ENCODE measurements at places on chromosomes 2 and 18.

DNA sequence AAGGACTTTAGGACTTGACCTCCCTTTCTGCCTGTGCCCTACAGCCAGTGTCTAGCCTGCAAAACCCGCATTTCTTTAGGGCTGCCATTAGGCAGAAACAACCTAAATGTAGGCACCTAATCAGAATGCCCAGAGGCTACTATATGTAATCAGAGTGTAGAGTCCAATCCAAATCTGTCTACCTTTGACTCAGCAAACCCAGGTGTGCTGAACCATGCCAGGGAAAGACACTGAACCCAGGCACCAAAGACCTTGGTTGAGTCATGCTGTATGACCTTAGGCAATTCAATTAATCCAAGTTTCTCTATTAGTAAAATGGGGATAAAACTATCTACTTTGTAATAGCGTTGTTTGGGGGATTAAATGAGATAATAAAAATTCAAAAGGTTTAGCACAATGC, 20.7 kb downstream of the CAPN14 start:
- no peak for DNase-seq

DNA sequence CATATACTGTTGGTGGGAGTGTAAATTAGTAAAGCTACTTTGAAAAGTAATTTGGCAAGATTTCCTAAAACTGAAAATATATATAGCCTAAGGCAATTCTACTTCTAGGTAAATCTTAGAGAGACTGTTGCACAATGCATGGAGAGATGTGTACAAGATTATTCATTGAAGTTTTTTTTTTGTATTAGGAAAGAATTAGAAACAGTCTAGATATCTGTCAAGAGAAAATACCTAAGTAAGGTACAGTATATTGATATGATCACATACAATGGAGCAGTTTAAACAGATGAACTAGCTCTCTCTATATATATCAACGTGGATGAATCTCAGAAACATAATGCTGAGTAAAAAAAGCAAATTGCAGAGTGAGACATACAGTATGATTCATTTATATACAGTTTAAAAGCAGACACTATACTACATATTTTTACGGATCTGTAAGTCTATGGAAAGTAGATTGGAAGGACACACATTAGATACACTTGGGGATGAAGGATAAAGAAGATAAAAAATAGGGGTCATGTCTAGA, 59.3 kb upstream of the ACVR1 start:
- no peak for DNase-seq

DNA sequence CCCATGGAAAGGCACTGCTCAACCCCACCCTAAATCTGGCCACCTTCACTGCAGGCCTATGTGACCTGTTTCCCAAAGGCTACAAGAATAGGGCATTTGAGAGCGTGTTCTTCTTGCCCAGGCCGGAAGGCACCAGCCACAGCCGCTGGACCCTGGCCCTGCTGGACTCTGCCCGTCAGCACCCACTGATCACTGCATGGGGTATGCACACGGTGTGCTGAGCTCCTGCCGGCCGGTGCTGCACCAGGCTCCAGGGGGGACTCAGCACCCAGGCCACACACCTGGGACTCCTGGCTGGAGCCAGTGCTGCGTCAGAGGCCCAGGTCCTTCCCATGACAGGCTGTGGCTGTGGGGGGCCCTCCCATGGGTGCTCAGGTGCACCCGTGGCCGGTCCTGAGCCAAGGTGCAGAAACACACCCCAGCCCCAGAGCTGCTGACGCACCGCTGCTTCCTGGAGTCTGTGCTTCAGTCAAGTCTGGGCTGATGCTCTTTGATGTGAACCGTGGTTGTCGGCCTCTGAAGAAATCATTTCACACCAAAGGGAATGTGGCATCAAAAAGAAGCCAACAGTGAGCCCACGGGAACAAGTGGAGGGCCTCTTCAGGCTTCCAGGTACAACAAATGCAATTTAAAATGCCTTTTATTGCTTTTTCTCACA, 6.5 kb downstream of the KCNG2 start:
- no peak for DNase-seq

DNA sequence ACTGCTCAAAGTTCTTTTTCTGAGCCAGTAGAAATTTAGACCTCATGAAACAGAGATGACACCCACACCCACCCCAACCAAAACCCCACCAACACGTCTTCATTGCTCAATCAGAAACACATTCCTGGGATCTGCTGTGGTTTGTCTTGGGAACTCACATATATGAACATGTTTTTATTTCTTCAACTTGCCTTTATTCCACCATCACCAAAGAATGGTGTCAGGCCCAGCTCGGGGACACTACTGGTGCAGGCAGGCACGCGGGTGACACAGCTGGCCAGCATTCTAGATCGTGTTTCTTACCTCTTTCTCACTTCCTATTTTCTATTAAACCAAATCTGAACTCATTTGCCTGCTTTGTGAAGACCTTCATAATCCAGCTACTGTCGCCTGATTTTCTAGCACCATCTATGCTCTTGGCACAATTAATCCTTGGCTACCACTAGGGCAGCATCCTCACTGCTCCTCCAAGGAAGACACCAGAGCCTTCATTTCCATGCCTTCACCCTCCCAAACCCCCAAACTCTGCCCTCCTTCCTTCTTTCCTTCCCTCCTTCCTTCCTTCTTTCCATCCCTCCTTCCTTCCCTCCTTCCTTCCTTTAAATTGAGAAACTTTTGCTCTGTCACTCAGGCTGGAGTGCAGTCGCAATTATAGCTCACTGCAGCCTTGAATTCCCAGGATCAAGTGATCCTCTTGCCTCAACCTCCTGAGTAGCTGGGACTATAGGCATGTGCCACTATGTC, 157.1 kb downstream of the BCL2 start:
- DNase-seq = no peak

- no peak for DNase-seq
These were observed 20.7 kb downstream of the SFT2D3 start for GRCh38 chr2:127721978-127722355.

DNA sequence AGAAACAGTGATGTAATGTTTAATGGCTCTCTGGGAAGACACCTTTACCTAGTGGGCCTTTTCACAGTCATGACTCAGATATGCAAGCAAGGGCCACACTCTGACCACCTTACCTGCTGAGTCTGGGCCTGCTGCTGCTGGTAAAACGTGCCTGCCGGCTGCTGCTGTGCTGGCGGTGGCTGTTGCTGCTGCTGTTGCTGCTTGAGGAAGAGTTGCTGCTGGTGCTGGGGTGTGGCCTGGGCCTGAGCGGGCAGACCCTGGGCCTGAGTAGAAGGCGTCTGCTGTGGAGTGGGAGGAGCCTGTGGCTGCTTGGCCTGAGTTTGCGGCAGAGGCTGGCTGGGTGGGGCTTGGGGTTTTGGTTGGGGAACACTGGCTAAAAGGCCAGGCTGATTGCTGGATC, 81.6 kb upstream of the NFU1 start:
- no peak for DNase-seq

- no peak for DNase-seq
These were observed 209.8 kb downstream of the BCL2 start for GRCh38 chr18:63109802-63110201.

- DNase-seq = no peak
These were observed 4.7 kb downstream of the UGT1A1 start for GRCh38 chr2:233764761-233765160.

DNA sequence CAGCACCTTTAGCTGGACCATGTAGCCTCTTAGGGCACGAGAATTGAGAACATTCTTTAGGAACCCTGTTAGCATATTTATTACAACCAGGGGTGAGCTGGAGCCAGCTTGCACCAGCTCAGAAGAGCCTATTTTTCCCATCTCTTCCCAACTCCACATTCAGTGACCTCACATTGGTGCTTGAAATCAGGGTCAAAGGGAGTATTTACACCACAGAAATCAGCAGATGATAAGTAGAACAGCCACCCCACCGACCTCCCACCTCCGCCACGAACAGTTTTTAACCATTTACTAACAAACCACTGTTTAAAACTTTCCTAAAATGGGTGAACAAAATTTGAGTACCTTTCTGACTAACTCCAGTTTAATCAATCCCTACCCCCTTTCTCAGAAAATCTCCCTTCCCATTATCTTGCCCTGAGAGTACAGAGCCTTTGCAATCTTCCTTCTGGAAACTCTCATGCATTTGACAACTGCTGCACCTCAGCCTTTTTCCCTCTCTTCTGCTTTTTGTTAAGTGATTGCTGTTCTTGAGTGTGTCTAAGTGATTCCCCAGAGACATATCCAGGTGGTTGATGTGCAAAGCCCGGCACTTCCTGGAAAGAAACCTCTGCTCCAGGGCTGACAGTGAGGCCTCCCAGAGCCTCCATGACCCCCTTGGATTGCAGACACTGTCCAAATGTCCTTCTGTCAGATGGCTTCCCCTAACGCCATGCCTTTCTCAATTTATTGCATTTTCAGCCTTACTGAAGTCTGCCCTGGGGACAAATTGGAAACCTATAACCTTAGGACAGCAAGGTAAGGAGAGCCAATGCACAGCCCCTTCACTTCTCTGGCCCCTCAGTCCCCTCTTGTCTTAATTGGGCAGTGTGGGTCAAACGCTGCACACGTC, 389.5 kb upstream of the TNP1 start:
- no peak for DNase-seq

- DNase-seq = no peak
These were observed 32.2 kb downstream of the GPR39 start for GRCh38 chr2:132448771-132449170.

DNA sequence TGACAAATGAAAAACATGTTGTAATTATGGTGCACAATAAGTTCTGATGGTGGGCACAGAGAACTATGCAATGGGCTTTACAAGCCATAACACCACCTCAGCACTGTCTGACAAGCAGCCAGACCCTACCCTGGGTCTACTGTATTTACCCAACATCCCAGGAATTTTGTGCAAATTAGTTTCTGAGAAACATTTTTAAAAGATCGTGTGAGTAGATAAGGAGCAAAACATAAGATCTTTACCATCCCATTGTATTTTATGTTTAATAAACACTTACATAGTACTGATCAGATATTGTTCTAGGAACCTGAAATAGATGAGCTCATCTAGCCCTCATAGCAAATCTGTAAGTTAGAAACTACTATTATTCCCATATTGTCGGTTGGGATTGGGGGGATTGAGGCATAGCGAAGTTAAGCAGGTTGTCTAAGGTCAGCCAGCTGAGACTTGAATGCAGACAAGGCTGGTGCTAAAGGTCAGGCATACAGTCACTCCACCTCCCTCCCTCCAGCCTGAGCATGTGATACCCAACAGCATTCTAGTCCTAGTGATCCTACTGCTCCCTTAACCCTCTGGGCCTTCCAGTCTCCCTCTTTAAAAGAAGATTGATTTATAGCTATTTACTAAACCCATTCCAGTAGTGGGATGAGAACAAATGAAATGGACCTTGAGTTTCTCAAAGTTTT, 67.4 kb upstream of the STAM2 start:
- no peak for DNase-seq

DNA sequence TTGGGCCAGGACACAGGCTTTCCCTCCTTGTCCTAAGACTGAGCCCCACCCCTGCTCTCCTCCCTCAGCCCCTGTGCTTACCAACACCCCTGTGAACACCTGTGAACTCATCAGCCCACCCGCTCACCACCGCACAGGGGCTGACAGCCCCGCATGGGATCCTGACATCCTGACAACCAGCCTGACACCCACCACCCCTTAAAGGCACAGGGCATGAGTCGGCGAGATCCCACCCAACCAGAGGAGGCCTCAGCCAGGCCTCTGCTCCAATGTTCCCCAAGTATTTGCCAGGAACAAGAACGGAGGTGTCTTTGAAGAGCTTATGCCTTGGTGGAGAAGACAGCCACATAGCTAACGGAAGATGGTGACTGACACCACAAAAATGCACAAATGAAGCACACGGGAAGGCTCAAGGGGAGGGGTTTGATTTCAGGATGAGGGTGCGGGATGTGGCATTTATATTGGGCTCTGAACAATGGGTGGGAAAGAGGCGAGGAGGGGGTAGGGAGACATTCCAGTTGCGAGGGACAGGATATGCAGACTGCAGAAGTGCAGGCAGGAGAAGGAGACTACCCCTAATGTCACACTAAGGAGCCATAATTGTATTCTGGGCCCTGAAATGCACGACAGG, 11.0 kb downstream of the RAB11FIP5 start:
- DNase-seq = no peak
